ENCODE measurements at places on chromosomes 7 and 10.

- DNase-seq: no peak
These were observed 42.7 kb downstream of the PLAU start for GRCh38 chr10:73953665-73954064.

DNA sequence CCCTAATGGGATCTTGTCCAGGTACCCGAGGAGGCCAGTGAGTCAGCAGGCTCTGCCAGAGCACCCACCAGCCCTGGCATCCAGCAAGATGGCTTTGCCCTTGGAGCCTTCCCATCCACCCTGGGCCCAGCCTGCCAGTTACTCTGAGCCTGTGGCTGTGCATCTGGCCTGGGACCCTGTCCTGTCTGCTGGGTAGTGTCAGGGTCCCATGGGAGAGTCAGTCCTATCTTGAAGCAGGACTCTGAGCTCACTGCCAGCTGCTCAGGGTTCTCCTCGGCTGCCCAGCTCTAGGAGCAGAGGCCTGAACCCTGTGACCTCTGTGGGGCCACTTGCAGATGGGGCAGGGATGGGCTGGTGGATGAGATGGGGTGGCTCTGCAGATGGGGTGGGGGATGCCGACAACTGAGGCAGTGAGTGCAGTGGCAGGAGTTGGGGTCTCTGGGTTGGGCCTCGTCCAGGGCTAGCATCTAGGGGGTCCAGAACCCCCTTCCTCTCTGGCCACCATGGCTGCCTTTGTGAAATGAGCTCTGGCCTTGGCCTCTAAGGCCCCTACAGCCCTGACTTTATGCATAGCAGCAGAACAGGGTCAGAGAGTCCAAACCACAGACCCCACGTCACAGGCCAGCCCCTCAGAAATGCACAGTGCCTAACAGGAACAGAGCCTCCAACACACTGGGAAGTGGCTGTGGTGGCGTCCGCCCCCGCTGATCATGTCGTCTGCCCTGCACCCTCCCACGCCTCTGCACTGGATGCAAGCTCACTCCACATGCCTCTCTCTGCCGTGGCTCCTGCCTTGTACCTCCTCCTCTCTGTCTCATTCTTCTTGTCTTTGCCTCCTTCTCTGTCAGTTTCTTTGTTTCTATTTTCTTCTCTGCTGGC lies 88.1 kb upstream of the RET start:
- peak; percentile 15 for DNase-seq

DNA sequence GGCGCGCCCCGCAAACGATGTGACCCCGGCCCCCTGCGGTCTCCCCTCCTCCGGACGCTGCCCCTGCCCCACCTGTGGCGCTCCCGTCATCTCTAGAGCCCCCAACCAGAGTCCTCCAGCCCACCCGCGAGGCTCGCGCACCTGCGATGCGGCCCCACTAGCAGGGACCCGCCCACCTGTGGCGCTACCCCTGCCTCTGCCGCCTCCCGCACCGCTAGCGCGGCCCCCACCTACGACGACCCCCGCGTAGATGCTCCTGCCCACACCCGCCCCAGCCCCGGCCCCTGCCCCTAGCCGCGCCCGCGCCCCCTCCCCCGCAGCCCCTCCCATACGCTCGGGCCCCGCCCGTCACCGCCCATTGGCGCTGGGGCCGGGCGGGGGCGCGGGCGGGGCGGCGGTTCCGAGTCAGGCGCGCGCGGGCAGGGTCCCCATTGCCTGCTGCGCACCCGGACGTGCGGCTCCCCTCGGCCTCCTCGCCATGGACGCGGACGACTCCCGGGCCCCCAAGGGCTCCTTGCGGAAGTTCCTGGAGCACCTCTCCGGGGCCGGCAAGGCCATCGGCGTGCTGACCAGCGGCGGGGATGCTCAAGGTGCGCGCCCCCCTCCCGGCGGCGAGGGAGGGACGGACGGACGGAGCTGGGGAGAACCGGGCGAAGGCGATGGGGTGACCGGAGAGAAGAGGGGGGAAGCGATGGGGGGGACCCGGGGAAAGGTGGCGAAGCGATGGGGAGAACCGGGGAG lies at the start of gene PFKP:
Gene PFKP, plus strand, starts transcription at position 431 of the 741 bp plus-strand sequence. Its CDS starts 48 bp downstream, at position 479.
- peak; percentile 84 for DNase-seq

GRCh38 chr10:91389636-91390512 lies 20.3 kb upstream of the HECTD2 start:
- peak; percentile 33 for DNase-seq

DNA sequence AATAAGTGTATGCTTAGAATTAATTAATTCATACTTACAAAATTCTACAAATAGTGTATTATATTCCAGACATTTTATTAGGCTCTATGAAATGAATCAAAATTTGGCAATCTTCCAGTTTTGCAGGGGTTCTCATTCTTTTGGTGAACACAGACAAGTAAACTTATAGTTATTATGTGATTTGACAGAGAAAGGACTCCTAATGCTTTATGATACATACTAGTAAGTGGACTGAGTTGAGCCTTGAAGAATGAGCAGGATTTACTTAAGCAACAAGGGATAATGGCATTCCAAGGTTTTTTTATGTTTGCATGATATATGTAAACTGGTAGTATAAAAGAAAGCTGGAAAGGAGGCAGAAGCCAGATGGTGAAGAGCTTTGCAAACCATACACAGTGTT lies 145.7 kb upstream of the FERD3L start:
- DNase-seq: no peak

DNA sequence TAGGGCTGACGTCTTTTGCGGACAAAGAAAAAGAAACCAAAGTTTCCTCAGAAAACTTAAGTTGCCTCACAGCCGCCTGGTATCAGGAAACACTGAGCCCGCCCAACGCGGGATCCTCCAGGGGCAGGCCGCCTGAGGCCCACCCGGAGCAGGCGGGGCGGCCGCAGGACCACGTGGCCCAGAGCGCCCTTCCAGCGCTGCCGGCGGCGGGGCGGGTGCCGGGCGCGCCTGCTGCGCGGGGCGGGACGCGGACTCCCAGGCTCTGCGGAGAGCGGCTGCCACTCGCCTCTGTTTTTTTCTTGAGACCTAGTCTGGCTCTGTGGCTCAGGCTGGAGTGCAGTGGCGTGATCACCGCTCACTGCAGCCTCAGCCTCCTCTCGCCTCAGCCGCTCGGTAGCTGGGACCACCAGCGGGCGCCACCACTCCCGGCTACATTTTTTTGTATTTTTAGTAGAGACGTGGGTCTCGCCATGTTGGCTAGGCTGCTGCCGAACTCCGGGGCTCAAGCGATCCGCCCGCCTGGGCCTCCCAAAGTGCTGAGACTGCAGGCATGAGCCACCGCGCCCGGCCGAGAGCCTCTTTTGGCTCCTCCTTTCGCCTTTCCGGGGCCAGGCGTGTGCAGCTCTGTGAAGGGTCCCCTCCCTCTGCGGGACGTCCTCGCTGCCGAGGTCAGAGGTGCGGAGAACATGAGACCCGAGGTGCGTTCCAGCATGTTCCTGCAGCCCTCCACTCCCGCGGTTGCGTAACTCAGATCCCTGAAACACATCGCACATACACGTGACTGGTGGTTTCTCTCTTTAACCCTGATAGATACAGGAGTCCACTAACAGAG lies 11.6 kb upstream of the HNRNPF start:
- DNase-seq: peak; percentile 76

DNA sequence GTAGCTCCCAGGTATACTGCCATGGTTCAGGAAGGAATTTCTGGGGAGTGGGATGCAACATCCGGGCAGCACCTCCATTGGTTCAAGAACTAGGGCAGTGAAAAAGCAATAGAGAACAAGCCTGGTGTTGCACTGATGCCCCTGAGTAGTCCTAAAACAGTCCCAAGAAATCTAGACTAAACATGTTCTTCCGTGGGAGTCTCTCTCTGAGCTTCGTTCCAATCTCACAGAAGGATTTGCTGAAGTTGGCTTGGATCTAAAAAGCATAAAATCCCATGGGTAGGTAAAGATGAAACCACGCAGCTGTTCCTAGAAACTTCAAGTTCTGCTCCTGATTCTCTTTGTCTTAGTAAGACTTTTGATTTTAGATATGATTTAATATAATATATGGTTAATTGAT lies 154.5 kb downstream of the PLXDC2 start:
- DNase-seq: no peak

GRCh38 chr7:151251328-151251688 lies 2.8 kb upstream of the SMARCD3 start:
- DNase-seq: no peak

- no peak for DNase-seq
These were observed 302.2 kb downstream of the RPS24 start for GRCh38 chr10:78335691-78336401.

GRCh38 chr10:13808556-13809391 lies 222.0 kb downstream of the PRPF18 start:
- DNase-seq: no peak

- no peak for DNase-seq
These were observed 92.5 kb downstream of the ATE1 start for GRCh38 chr10:121835376-121835775.

DNA sequence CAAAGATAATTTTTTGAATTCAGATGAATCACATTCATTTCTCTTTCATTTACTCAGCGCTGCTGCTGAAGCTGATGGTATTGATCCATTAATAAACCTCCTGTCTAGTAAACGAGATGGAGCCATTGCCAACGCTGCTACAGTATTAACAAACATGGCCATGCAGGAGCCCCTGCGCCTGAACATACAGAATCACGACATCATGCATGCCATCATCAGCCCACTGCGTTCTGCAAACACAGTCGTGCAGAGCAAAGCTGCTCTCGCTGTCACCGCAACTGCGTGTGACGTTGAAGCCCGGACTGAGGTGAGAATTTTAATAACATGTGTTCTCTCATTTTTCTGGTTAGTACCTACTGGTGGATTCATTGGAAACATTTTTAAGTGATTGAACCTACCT lies 70.2 kb downstream of the ARMC3 start:
- no peak for DNase-seq

DNA sequence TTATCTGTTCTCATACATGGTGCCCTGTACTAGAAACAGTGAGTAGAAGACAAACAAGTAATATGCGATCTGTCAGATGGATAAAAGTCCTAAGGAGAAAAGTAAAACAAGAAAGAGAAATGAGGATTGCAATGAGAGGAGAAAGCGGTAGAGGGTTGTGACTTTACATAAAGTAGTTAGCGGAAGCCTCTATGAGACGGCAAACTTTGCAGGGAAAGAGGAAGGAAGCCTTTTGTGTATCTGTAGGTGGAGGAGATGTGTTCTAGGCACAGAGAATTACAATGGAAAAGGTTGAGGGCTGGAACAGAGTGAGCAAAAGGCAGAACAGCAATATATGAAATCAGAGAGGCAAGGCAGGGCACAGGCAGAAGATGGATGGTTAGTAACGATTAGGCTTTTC lies 150.4 kb upstream of the SEMA3E start:
- DNase-seq: no peak

- no peak for DNase-seq
These were observed 391.2 kb upstream of the PODXL start for GRCh38 chr7:131947661-131948060.

GRCh38 chr7:119175911-119176627 lies 951.6 kb downstream of the ANKRD7 start:
- peak; percentile 15 for DNase-seq

- no peak for DNase-seq
These were observed 72.1 kb upstream of the TNRC18 start for GRCh38 chr7:5495581-5496375.

DNA sequence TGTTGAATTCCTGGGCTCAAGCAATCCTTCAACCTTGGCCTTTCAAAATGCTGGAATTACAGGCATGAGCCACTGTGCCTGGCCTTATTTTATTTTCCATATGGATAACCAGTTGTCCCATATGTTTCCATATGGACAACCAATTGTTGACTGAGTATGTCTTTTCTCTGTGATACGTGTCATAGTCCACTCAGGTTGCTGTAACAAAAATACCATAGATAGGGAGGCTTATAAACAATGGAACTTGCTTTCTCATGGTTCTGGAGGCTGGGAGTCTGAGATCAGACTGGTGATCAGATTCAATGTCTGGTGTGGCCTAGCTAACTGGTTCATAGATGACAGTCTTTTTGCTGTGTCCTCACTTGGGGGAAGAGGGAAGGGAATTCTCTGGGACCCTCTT lies 19.4 kb downstream of the AHCYL2 start:
- DNase-seq: no peak

DNA sequence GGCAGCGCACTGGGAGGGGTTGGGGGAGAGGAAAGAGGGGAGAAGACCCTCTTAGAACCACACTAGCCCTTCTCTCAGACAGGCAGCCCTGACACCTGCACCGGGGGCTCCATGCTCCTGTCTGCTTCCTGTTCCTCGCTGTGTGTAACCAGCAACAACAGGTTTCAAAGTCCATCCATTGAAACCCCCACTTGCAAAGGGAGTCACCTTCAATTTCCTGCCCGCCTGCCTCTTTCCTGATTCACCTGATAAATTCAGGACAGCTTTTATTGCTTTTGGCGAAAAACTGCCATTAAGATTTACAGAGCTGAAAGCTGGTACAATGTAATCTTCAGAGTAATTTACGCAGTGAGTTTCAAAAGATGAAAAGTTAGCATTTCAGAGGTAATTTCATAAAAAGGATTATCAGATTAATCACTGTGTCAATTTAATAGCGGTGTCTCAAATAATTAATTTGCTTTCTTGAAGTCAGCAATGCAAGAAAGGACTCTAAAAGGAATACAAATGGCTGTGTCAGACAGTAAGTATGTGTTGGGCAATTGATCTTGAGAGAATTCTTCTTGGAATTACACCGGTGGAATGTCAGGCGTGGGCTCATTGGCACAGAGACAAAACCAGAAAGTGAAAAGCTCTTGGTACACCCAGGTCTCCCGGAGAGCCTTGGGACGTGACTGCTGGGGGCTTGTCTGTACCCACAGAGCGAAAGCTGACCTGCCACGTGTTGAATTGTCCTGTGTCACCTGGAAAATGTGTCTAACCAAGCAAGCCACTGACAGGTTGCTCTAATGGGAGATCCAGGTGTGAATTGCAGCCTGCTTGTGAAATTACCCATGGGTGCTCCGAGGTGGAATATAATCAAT lies 60.7 kb downstream of the TMEM209 start:
- DNase-seq: no peak

DNA sequence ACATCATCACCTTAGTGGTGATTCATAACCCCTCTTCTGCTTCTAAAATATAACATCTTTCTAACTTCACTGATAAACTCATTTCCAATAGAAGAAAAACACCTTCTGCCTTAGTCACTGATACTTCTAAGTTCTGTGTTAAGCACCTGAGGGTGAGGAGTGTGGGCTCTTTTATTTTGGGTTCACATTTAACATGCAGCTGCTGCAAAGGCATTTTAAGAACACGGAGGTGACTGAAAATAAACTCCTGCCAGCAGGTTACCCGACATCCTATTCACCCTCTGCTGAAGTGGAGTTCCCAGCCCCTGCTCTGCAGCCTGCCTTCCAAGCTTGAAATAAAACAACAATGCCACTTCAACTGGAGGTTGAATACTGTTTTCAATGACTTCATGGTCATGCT lies 202.9 kb upstream of the PLXNA4 start:
- DNase-seq: no peak

GRCh38 chr10:62250594-62251198 lies 17.9 kb downstream of the RTKN2 start:
- DNase-seq: no peak
